ENCODE measurements at places on chromosomes 7 and 10. TPM values are rescaled to one million over a fixed set of nuclear protein-coding genes. Genes with fewer than 3 reads are reported as not detected.

The AGAP5 gene
- 6.0 TPM for total RNA-seq

- DNase-seq = peak; percentile 73
Measured at GRCh38 chr7:54788664-54789063, 29.7 kb upstream of the SEC61G start.

The MGAM2 gene
- total RNA-seq = not detected

GRCh38 chr10:78663721-78664120 is 405.0 kb upstream of the ZMIZ1 start:
- no peak for DNase-seq

DNA sequence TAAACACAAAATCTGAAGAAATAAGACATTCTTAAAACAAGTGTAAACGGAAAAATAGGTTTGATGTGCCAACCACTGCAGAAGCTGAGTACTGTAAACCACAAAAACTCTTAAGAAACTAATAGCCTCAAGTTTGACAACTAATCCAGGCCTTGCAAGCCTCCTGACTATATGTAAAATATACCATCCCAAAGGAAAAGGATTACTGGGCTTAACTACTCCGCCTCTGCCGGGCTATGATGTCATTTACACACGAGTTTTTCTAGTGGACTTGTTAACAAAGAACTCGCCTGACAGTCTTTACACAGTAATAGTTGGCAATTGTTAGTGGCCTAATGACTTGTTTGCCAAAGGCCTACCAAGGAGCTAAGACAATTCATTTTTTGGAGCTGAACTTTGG is 2.1 kb downstream of the KIF5B start:
- no peak for DNase-seq

GRCh38 chr7:19248681-19249080 is 103.5 kb upstream of the FERD3L start:
- DNase-seq = no peak

The DNMBP gene
- total RNA-seq = 8.5 TPM

DNA sequence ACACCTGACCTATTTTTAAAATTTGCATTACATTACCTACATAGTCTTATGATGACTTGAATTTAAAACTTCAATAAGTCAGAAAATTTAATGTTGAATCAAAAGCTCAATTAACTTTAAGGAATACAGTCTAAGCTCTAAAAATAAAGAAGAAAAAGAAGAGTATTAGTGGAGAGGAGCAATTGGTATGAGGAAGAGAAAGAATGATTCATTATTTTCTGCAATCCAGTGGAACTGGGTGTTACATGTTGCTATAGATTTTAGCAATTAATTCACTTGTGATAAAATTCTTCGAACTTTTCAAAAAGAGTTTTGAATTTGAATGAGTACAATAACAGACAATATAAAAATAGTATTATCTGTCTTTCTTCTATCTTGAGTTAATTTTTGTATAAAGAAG is 158.9 kb upstream of the POT1 start:
- no peak for DNase-seq

DNA sequence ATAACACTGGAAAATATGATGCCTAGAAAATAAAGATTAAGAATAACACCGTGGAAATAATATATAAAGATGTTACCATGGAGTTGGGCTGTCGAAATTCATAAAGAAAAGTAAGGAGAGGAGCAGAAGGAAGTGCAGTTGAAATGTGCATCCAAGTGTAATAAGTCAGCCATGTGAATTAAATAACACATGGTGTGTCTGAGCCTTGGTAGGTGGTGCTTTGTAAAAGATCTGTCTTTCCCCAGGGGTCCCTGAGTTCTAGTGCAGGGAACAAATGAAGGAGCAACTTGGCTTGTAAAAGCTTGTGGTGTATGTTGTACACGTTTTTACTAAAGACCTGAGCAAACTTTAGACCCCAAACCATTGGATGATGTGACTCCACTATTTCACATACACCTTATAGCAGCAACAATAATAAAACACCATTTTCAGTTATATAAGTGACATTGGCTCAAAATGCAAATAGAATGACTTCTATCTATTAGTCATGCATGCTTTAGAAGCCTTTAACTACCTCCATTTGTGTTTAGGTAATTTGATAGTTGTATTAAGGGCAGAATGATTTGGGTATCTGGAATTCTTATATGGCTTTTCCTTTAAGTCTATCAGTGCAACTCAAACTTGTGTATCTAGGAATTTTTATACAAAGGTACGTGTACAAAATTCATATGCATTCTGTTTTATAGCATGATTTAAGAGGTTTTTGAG is 11.3 kb downstream of the STARD3NL start:
- no peak for DNase-seq

DNA sequence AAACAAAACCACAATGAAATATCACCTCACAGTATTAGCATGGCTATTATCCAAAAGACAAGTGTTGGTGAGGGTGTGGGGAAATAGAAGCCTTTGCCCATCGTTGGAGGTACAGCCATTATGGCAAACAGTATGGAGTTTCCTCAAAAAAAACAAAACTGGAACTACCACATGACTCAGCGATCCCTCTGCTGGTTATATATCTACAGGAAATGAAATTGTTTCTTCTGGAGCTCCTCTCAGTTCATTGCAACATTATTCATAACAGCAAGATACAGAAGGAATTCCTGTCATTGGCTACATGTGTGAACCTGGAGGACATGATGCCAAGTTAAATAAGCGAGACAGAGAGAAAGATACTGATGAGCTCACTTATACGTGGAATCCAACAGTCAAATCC is 2.4 kb upstream of the UBE3C start:
- DNase-seq = no peak

The IKZF1 gene
- 1.4 TPM for total RNA-seq

DNA sequence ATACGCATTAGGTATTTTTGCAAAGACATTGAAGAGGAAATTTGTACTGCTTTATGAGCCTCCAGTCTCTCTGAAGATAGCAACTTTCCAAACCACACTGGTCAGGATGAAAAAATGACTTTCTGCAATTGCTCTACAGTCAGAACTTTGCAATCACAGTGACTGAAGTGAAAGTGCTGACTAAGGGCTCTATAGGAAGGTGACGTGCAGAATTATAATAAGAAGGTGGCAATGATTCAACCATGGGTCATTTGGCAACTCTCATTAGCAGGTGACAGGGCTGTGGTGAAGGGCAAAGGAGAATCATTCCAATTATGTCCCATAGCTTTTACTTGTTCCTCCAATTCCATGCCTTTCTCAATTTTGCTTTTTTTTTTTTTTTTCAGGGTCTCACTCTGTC is 311.0 kb downstream of the ANKRD30A start:
- DNase-seq = no peak

- no peak for DNase-seq
Measured at GRCh38 chr10:118332948-118333710, 9.0 kb downstream of the FAM204A start.

DNA sequence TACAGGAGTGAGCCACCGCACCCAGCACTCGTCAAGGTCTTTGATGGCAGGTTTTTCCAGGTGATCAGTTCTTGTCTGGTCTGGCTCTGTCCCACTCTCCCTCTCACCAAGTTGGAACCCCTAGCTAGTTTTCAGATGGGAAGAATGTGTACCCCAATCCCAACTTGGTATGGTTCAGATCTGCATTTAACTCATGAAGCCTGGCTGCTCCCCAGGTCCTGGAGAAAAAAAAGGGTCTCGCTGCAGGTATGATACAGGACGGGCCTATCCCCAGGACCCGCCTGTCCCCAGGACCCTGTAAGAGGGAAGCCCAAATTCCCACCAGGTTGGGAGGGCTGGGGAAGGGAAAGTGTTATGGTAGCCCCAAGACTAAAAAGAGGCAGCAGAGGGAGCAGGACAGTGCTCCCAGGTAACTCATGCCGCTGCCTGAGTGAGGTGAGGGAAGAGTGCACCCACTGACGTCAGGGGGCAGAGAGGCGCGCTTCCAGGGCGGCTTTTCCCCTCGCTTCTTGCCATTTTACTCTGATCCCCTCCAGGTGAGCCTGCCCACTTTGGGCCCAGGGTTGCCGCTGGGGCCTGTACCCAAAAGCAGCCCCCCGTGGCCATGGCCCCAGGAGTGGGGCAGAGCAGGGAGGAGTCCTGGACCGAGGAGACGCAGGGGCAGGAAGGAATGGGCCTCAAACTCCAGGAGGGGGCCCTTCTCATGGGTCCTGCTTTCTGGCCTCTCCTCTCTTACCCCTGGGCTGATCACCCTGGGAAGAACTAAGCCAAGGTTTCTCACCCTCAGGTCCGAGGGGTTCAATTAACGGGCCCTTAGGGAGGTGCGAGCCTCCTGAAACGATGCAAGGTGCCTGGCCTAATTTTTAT is 36.4 kb upstream of the SRRM3 start:
- no peak for DNase-seq

The LLCFC1 gene
- total RNA-seq = not detected

- no peak for DNase-seq
Measured at GRCh38 chr7:69640925-69641594, 42.8 kb downstream of the AUTS2 start.

The GIMAP4 gene
- not detected for total RNA-seq

DNA sequence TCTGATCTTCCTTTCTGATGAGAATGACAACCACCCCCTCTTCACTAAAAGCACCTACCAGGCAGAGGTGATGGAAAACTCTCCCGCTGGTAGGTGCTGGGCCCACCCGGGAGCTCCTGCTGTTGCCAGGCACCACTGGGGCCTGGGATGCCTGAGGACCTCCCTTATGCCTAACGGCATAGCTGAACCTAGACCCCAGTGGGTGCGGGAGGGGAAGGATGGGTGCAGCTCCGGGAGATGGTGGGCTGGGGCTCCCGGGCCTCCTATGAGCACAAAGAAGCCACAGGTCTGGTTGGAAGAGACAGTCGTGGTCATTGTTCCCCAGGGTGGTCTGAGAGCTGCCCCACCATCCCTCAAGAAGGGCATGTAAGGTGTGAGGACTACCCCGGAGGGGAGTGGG is 15.6 kb upstream of the VSIR start:
- no peak for DNase-seq

The CALCR gene
- 4.0 TPM for total RNA-seq

The ADRA2A gene
- 4.3 TPM for total RNA-seq

- DNase-seq = no peak
Measured at GRCh38 chr10:4136121-4136520, 351.1 kb upstream of the KLF6 start.

DNA sequence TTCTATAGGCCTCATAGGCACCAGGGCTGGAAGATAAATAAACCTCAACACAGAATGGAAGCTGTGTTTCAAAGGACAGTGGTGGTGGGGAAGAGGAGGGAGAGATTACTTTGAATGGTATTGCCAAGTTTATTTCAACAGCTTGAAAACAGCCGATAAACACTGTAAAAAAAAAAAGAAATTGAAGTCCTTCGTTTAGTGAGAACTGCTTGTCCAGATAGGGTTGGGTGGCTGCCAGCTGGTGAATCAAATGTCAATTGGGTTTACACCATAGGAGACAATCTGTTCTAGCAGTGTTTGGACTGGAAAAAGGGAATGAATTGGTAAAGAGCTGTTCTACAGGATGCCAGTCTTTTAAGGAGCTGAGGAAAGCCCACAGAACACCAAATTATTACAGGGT is 254.8 kb downstream of the PHF14 start:
- no peak for DNase-seq

GRCh38 chr7:23105644-23106056 is at the start of gene KLHL7:
Gene KLHL7 (plus strand): TSS chr7:23105785. CDS start chr7:23106027, 242 bp downstream.
- peak; percentile 96 for DNase-seq

- no peak for DNase-seq
Measured at GRCh38 chr7:135183478-135183877, 13.0 kb upstream of the CYREN start.

DNA sequence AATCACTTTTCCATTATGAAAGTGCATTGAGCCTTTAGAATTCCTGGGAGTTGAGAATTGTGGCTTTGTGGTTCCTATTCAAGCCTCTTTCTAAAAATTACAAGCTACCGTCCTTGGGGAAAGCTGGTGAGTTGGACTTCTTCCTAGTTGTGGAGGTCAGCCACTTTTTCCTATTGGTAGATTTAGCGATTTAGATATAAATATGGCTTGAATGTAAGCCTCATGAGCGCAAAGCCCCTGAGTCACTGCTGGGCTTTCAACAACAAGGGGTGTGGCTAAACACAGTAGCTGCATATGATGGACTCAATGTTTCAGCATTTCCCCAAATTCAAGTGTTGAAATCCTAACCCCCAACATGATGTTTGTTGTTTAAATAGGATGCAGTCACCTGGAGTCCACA is 150.0 kb upstream of the IGFBP3 start:
- DNase-seq = no peak

- DNase-seq = no peak
Measured at GRCh38 chr7:131100357-131101054, 227.2 kb upstream of the MKLN1 start.

DNA sequence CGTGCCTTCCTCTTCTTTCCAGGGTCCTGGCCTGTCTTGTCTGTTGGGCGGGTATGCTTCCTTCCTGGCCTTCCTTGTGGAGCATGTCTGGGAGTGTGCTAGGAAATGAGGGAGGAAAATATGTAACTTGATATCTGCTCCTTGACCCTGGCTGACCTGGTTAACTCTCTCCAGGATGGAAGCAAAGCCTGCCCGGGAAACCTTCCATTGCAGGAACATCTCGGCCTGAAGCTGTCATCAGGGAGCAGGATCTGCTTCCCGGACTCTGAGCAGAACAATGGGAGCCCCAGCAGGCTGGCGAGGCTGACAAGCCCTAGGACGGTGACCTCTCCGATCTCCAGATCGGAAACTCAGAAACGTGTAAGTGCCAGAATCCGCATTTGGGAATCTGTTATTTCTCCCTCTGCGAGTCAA is 340.3 kb downstream of the FRMD4A start:
- DNase-seq = no peak

DNA sequence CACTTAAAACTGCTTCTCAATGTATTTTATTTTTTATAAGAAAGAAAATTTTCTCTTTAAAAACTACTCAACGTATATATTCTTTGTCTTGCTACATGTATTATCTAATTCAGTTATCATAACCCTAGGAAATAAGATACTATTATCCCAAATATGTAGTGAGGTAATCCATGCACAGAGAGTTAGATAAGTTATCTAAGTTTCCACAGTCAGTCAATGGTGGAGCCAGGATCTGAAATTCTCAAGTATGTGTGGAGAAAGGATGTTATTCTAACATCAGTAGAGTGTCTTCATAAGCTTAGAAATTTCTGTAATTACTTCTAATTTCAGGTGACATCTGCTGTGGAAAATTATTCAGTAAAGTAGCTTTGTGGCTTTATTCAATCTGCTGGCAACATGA is 239.9 kb downstream of the CSTF2T start:
- no peak for DNase-seq

- DNase-seq = no peak
Measured at GRCh38 chr7:40655426-40655825, 520.6 kb downstream of the SUGCT start.

- no peak for DNase-seq
Measured at GRCh38 chr7:153523320-153524015, 528.7 kb upstream of the DPP6 start.

- DNase-seq = no peak
Measured at GRCh38 chr10:10662716-10663408, 354.8 kb upstream of the CELF2 start.

The GNAT3 gene
- not detected for total RNA-seq

DNA sequence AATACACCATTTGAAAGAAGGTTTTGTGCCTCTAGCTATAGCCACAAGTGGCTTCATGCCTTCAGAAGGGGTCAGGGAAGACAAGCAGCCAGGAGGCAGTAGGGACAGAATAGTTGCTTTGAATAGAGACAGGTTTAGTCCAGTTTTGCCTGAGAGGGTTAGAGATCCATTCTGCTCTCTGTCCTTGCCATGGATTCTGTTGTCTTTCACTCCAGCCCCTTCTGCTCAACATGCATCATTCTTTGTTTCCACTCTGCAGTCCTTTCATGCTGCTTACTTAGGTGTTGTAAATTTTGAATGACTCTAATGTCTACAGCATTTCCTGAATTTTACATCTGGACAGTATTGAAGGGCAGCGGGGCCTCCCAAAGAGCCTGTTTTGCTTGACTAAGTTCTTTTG is 60.3 kb downstream of the CNTNAP2 start:
- peak; percentile 2 for DNase-seq

The ZNF212 gene
- total RNA-seq = 10.7 TPM

GRCh38 chr7:128900237-128900636 is 10.3 kb downstream of the KCP start:
- no peak for DNase-seq

The ASZ1 gene
- not detected for total RNA-seq
